ENCODE measurements at places on chromosomes 7 and 10. TPM values are rescaled to one million over a fixed set of nuclear protein-coding genes. Genes with fewer than 3 reads are reported as not detected.

ADAP1 gene
- total RNA-seq = 1.3 TPM

SPDYE9 gene
- total RNA-seq = not detected

GRCh38 chr10:49149881-49150280 lies 16.1 kb upstream of the FAM170B start:
- no peak for DNase-seq

- no peak for DNase-seq
Measured at GRCh38 chr10:29210266-29210868, 78.5 kb upstream of the LYZL1 start.
